ENCODE measurements at places on chromosomes 4 and X.

GRCh38 chr4:1903035-1903434, 31.8 kb downstream of the NSD2 start:
- no peak for DNase-seq

DNA sequence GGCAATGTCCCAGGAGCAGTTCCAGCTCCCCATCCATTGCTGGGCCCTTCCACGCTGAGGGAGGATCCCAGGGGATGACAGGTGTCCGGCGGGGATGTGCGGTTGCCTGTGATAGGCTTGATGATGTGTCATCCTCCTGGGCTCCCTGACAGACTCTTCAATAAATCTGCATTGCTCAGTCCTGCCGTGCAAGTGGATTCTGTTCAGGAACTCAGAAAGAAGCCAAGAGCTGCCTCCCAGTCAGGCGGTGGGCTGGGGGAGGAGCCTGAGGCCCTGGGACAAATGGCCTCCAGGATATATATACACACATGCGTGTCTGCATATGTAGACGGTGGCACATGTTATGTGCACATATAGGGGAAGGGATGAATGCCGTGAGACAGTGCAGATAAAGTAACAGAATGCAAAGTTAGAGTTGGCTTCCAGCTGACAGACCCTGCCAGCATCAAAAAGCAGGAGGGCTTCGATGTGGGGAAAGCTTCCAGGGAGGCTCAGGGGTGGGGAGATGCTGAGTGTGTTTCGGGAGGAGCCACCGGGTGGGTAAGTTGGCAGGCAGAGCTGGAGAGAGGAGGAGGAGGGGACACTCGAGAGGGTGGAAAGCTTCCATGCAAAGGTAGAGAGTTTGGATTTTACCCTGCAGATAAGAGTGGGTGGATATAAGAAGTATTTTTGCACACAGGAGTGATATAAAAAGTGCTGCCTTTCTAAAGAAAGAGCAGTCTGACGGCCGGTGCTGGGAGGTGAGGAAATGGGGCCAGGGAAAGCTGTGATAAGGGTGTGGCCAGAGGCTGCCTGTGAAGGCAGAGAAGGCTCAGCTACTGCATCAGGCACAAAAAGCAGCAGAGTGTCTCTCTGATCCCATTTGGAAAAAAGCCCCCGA, 28.5 kb upstream of the CRMP1 start:
- DNase-seq: no peak

DNA sequence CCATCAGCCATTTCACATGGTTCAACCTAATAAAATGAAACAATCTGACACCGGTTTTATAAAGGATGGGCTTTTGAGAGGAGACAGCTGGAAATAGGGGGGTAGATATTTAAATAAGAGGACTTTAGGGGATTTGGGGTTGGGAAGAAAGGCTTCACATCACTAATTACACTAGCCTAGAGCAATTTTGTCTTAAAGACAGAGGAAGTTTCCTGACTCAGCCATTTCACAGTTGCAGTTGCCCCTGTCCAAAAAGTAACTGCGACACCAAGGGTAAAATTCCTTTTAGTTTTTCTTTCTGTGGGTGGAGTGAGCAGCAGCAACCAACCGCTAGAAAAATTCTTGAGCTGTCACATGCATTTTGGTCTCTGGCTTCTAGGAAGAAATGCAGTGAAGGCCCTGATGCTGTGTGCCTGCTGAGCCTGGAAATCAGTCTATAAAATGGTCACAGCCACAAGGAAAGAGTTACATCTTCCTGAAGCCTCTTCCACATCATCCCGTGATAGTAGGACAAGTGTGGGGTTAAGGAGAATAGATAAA, 233.6 kb downstream of the ZNF674 start:
- DNase-seq: no peak

DNA sequence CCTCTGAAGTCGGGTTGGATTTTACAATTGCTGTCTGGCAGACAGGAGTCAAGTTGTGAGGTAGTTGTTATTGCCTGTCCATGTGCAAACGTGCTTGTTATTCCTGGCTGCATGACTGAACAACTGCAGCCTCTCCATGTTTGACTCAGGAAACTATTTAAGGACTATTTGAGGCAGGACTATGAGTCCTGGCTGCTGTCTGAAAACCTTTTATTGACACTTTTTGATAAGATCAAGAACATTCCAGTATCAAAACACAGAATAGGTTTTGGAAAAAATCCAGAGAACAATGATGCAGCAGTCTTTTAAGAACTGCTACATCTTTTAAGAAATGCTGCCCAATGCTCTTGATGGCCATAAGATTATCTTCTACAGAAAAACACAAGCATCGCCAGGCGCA, 10.0 kb upstream of the SPRY1 start:
- no peak for DNase-seq

- DNase-seq: no peak
These were observed 33.5 kb downstream of the TKTL2 start for GRCh38 chr4:163440040-163440439.

- no peak for DNase-seq
These were observed 468.2 kb downstream of the ZIC3 start for GRCh38 chrX:138034136-138034535.

GRCh38 chr4:114734594-114734993, 136.0 kb downstream of the UGT8 start:
- DNase-seq: no peak

GRCh38 chr4:93740890-93741289, 87.7 kb upstream of the ATOH1 start:
- no peak for DNase-seq

DNA sequence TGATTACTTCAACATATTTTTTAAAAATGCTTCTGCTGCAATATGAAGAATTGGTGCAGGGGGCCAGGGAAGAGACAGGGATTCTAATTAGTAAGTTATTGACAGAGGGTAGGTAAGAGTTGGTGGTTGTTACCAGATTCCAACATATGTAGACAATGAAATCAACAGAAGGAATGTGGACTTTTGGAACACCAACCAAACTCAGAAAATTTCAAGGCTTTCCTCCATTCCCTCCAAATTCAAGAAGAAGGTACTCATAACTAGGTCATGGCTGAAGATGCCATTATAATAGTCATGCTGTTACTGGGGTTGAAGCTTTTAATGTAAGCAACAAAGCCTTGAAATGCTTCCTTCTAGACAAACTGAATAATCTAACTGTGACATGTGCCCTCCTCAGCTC, 22.9 kb upstream of the CXCL13 start:
- DNase-seq: peak; percentile 5

- DNase-seq: no peak
These were observed 70.7 kb downstream of the LEF1 start for GRCh38 chr4:108097990-108098553.

GRCh38 chr4:1793940-1794808, 1.1 kb downstream of the FGFR3 start:
- DNase-seq: no peak

DNA sequence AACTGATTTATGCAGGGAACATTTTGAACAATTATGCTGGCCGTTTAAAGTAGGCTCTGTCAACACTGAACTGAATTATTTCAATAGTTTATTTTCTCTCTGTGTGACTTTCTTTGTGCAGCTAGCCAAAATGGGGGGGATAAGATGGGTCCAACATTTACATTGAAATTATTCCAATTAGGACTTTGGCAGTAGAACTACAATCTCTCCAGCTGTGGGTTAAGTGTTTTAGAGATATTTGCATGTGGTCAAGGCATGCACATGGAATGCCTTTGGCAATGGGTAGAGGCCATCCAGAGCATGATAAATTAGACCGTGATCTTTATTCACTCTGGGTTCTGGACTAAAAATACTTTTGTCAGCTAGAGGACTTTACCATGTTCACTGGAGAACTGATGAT, 107.9 kb upstream of the ELOVL6 start:
- DNase-seq: no peak

DNA sequence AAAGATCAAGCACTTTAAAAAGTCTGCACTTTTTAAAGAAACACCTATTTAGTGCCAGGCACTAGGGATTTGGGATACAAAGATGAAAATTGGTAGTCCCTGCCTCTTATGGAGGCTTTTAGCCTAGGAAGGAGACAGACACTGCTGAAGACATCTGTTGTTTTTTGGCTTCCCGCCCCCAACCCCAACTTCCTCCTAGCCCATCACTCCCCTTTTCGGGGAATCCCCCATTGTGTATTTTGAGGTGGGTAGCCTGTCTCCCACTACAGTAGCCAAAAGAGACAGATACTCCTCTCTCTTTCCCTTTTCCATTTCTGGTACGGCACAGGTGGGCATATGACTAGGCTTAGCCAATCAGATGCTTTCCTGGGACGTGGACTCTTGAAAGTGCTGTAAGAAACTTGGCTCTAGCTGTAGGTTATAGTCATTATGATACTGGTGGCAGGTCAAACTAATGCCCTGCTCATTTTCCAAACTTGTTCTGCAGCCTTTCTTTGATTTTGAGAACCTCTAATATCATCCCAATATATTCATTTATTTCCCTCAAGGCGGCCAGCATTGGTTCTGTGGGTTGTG, 194.6 kb upstream of the RBPJ start:
- DNase-seq: no peak

- peak; percentile 26 for DNase-seq
These were observed 123.5 kb downstream of the IL15 start for GRCh38 chr4:141759796-141760425.

GRCh38 chr4:139889264-139889663, 223.6 kb downstream of the MGST2 start:
- no peak for DNase-seq

- DNase-seq: no peak
These were observed 85.5 kb downstream of the TACR3 start for GRCh38 chr4:103634236-103634635.

- DNase-seq: no peak
These were observed 35.5 kb downstream of the KDR start for GRCh38 chr4:55089916-55090315.

- DNase-seq: no peak
These were observed 670.1 kb upstream of the EPHA5 start for GRCh38 chr4:66340286-66340893.

Measured in EL (cell line).